ENCODE measurements at places on chromosomes 6 and 20.

DNA sequence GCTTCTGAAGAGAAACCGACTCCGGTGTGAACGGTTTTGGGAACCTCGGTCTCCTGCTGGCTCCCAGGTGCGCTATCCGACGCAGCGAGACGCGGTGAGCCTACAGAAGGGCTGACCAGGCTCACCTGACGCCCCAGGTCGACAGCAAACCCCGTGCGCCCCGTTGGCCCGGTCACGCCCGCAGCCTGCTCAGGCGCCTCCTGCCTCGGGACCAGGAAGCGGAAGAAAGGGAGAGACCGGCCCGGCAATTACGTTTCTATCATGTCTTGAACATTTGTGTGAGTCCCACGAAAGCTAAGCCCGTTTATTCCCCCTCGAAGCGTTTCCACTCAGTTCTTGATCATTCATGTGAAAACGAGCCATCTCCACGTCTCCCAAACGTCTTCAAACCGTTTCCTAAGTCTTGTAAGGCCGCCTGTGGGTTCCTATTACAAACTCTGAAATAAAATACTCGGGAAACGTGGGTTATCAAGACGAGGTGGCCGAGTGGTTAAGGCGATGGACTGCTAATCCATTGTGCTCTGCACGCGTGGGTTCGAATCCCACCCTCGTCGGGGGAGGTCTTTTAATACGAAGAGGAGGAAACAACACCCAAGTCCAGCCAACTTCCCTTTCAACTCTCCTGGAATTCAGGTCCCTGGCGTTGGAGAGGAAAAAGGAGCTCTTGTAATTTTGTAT is 150.5 kb upstream of the PRSS16 start:
- no peak for DNase-seq

- no peak for DNase-seq
These were observed 164.6 kb downstream of the BCKDHB start for GRCh38 chr6:80271074-80271473.

- peak; percentile 9 for DNase-seq
These were observed 53.8 kb upstream of the POLR1H start for GRCh38 chr6:30007132-30007764.

DNA sequence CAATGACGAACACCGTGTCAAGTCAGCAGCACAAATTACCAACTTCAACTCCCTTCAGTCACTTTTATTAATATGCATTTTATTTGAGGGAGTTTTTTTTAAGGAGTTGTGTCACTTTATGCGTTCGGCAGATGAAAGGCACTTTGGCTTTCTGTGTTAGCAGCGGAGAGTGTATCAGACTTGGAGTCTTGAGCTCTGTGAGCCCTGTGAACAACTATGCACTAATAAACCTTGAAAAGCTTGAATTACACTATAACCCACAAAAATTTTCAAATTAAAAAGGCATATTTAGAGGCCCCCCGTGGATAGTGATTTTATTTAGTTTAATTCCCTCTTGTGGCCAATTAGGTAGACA is 335.3 kb upstream of the NT5E start:
- no peak for DNase-seq

GRCh38 chr6:13593720-13594119 is 19.3 kb downstream of the SIRT5 start:
- no peak for DNase-seq

- no peak for DNase-seq
These were observed 282.6 kb downstream of the CDC5L start for GRCh38 chr6:44670146-44670545.

DNA sequence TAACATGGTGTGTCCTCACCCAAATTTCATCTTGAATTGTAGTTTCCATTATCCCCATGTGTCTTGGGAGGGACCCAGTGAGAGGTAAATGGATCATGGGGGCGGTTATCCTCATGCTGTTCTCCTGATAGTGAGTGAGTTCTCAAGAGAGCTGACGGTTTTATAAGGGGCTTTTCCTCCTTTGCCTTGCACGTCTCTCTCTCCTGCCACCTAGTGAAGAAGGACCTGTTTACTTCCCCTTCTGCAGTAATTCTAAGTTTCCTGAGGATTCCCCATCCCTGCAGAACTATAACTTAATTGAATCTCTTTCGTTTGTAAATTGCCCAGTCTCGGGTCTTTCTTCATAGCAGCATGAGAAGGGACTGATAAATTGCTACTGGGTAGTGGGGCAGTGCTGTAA is 789.3 kb downstream of the FRK start:
- DNase-seq, result no peak

DNA sequence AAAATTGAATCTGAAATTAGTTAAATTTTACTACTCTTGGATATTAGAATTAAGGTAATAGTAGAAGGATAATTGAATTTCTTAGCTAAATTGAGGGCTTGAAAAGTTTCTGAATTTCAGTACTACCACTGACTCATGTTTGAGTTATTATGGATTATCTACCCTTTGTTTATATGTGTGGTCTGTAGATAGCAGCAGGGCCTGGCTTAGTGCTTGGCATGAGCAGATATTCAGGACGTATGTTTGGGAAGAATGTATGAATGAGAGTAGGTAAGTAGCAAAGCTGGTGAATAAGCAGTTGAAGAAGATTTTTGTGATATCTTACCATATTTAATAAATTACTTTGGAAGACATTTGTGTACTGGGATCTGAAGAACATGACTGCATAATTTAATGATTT is 152.7 kb downstream of the MACROD2 start:
- DNase-seq, result no peak

- peak; percentile 28 for DNase-seq
These were observed 42.4 kb upstream of the GNRH2 start for GRCh38 chr20:3000852-3001523.

- no peak for DNase-seq
These were observed 4.5 kb downstream of the IDH3B start for GRCh38 chr20:2659547-2659946.

GRCh38 chr20:45140836-45141235 is 16.6 kb upstream of the WFDC12 start:
- DNase-seq, result no peak

GRCh38 chr6:70107852-70108629 is 194.8 kb downstream of the COL9A1 start:
- peak; percentile 37 for DNase-seq

- DNase-seq, result no peak
These were observed 1207.2 kb upstream of the CITED2 start for GRCh38 chr6:140581601-140582000.

- no peak for DNase-seq
These were observed 190.2 kb downstream of the MOXD1 start for GRCh38 chr6:132210886-132211563.

DNA sequence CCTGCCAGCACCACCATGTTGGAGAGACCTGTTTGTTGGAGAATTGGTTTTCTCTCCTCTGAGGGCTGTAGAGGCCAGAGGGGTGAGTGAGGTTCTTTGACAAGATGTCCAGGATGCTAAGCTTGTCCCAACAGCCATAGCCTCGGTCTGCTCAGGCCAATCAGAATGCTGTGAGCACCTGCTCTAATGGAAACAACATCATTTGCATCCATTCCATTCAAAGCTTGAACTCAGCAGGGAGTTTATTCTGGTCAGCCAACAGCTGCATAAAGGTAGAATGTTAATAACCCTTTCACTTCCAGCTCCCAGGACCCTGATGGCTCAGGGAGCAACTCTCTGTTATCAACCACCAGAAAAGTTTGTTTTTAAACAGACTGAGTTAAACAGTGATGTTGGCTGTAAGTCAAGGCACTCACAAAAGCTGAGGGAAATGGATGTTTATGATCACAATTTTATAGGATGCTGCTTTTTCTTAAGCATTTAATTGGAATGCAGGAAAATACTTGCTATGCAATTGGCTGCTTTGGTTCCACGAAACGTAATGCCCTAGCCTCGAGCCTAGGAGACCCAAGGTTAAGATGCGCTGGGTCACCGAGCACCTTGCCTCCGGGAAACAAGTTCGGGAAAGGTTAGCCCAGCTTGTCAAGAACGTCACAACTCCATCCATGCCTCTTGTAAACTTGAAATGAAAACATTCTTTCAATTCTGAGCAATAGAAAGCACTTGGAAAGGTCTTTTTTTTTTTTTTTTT is 155.2 kb downstream of the NFATC2 start:
- no peak for DNase-seq

- no peak for DNase-seq
These were observed 111.2 kb upstream of the CNKSR3 start for GRCh38 chr6:154621686-154622085.

DNA sequence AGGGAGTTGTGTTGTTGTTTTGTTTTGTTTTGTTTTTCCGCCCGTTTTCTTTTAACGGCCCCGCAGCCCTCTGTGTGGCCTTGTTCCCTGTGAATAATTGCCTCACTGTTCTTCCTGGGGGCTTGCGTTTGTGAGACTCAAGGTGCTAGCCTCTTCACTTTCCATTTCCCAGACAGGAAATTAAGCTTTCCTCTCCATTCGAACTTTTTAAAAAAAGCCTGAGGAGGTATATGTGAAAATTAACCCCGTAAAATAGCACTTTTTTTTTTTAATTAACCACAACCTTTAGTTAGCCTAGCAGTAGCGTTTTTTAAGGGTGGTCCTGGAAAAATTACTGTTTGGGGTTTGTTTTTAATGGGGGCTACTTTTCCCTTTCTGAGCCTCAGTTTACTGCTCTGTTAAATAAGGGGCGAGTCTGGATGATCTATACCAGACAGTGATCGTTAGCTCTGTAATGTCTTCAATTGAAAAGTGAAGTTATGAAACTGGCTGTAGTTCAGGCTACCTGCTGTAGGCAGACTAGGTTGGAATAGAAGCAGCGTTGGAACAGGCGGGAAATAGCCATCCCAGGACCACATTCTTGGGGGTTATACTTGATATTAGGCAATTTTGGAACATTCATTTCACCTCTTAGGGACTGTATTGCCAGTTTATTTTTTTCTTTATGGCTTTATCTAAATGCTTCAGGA is 1.7 kb downstream of the STX16 start:
- no peak for DNase-seq

GRCh38 chr6:160197662-160198061 is 61.0 kb downstream of the SLC22A2 start:
- DNase-seq, result no peak

GRCh38 chr20:47991875-47992488 is 206.7 kb upstream of the SULF2 start:
- DNase-seq, result no peak

DNA sequence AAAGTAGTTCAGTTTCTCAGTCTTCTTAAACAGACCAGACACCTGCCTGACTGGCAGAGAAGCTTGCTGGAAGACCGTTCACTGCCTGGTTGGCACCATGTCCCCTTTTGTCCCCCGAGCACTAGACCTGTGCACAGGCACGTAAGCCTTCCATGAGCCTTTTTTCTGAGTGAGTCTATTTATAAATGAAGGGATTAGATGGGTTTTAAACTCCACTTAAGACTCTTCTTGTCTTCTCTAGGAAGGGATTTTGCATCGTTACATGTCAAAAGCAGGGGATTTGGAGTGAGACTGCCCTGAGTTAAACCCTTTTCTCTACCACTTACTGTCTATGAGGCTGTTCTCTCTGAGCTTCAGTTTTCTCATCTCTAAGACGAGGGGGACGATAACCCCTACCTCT is 37.6 kb downstream of the STK35 start:
- DNase-seq, result no peak

GRCh38 chr20:46135856-46136633 is 17.9 kb downstream of the CD40 start:
- DNase-seq, result peak; percentile 89

DNA sequence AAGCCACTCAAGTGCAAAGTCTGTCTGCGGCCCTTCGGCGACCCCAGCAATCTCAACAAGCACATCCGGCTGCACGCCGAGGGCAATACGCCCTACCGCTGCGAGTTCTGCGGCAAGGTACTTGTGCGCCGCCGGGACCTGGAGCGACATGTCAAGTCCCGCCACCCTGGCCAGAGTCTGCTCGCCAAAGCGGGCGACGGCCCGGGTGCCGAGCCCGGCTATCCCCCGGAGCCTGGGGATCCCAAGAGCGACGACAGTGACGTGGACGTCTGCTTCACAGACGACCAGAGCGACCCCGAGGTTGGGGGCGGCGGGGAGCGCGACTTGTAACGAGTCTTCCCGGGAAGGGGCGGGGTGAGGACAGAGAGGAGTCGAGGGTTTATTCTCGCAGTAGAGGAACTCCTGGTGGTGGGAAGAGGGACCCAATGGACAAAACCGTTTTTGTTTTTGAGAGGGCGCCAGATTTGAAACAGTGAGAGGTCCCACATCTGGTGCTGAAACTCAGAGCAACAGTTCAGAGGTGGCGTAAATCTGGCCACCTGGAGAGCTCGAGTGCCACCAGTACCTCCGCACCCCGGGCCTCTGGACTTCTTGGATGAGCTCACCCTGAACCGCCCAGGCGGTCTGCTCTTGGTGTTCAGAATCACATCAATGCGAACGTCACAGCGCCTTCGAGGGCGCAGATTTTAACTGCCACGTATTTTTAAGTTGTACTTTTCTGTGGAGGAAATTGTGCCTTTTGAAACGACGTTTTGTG is 8.0 kb downstream of the PRDM13 start:
- peak; percentile 71 for DNase-seq

- DNase-seq, result no peak
These were observed 38.0 kb upstream of the EEF1A1 start for GRCh38 chr6:73558624-73559398.
